Chondrocyte (in vitro differentiated cells): ENCODE measurements at places on chromosomes 1 and 21. TPM values are rescaled to one million over a fixed set of nuclear protein-coding genes. Genes with fewer than 3 reads are reported as not detected.

The VPS13D gene
- total RNA-seq, result 39.4 to 51.2 TPM (median 40.0 TPM) in 3 replicates

GRCh38 chr21:46361935-46362334 lies 38.0 kb downstream of the PCNT start:
- no peak for DNase-seq

The HSD11B1 gene
- not detected in 3 replicates for total RNA-seq

The IL24 gene
- total RNA-seq, result not detected in 3 replicates

The TSPAN2 gene
- 218 to 498 TPM (median 227 TPM) in 3 replicates for total RNA-seq

The OR10X1 gene
- not detected in 3 replicates for total RNA-seq

GRCh38 chr1:22791831-22792347 lies 81.2 kb downstream of the EPHB2 start:
- no peak for DNase-seq

- no peak for DNase-seq
These were observed 36.9 kb upstream of the GPR37L1 start for GRCh38 chr1:202085682-202086373.
